NCI-H345 (cell line): ENCODE measurements at places on chromosomes 5 and 9.
A peak's percentile ranks its signal among the peaks of the same experiment; 100 is the strongest.

- DNase-seq = no peak
These were observed 220.8 kb upstream of the SLC24A2 start for GRCh38 chr9:20009606-20010005.

- DNase-seq = no peak
These were observed 231.7 kb downstream of the SYK start for GRCh38 chr9:91033270-91033669.

DNA sequence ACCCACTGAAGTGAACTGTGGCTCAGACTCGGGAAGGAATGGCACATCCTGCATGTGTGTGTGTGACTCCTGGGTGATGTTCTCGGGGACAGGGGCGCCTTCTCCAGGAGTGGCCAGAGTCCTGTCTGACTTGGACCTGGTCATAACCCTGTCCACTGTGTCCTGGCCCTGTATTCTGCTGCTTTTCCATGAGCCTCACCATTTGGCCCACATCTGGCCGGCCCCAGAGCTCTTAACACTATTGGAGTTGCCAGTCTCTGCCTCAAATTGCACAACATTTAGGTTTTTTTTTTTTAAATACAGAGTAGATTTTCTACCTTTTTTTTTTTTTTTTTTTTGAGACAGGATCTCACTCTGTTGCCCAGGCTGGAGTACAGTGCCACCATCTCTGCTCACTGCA is 278.3 kb upstream of the TUT7 start:
- no peak for DNase-seq

GRCh38 chr5:113236536-113237288 is 198.1 kb downstream of the TSSK1B start:
- DNase-seq = no peak

DNA sequence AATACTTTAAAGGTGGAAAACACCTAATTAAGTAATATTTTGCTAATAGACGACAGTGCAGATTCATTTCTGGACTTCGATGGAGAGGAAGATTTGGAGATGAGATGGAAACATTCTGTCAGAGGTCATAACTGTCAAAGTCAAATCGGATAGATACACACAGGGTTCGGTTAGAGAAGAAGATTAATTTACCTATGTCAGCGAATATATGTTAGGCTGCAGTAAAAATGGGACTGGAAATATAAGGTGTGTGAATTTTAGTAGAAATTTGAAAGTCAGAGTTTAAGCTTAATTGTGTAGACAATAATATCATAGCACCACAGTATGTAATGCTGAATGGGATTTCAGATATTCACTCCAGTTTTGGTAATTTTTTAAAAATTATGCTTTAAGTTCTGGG is 1020.3 kb upstream of the ACO1 start:
- no peak for DNase-seq

- DNase-seq = no peak
These were observed 901.7 kb downstream of the TLE1 start for GRCh38 chr9:80787636-80788035.

GRCh38 chr5:180090769-180091546 is 19.4 kb upstream of the RNF130 start:
- peak; percentile 32 for DNase-seq

DNA sequence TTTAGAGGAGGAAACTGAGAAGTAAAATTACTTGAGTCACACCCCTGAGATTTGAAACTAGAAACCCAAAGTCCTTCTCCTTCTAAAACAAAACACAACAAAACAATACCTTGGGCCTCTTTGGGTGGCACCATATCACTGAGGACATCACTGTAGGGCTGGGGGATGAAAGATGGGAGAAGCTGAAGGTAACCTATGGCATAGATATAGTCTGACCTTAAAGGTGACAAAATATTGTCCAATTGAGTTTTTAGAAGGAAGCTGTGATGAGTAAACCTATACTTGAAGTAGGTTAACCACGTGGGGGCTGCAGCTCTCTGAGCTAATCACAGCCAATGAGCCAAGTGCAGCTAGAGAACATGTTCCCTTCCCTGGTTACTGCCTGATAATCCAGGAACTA is 167.4 kb upstream of the CD180 start:
- DNase-seq = no peak

GRCh38 chr5:15492545-15492944 is 7.4 kb upstream of the FBXL7 start:
- no peak for DNase-seq

GRCh38 chr9:87119328-87119881 is 172.1 kb upstream of the GAS1 start:
- DNase-seq = no peak

DNA sequence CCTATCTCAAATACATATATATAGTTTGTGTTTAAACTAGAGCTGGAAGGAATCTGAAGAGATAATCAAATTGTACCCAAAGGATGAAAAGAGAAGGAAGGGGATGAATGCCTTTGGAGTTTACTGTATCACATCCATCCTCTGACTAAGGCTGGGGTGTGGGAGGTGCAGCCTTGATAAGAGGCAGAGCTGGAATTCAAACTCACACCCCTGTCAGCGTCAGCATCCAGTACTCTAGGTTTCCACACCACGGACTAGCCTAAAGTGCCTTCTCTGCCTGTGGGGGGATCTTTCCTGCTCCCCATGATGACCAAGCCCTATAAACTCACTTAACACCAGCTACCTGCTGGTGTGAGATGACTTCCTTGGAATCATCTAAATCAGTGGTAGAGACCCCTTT is 48.1 kb downstream of the EPB41L4B start:
- DNase-seq = no peak

DNA sequence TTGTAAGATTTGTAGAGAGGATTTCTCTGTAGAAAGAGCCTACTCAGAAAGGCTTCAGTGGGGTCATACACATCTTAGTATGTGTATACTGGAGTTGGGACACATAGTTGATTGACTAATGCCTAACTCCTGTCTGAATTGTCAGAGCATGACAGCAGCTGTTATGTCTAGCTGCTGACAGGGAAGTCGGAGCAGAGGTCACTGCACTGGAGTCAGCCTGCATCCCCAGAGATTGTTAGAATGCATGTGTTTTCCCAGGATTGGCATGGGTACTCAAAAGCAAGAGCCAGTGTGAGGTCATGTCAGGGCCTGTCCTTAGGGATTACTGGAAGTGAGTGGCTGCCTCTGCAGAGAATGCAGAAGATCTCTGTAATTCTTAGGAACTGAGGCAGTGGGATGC is 82.7 kb downstream of the ITGA1 start:
- DNase-seq = no peak

GRCh38 chr9:114930056-114930812 is at the start of gene TNFSF8:
Gene TNFSF8 (minus strand): TSS chr9:114930591. CDS start chr9:114930303, 288 bp downstream.
- DNase-seq = no peak

GRCh38 chr9:69020301-69021145 is 6.6 kb upstream of the PRKACG start:
- no peak for DNase-seq

DNA sequence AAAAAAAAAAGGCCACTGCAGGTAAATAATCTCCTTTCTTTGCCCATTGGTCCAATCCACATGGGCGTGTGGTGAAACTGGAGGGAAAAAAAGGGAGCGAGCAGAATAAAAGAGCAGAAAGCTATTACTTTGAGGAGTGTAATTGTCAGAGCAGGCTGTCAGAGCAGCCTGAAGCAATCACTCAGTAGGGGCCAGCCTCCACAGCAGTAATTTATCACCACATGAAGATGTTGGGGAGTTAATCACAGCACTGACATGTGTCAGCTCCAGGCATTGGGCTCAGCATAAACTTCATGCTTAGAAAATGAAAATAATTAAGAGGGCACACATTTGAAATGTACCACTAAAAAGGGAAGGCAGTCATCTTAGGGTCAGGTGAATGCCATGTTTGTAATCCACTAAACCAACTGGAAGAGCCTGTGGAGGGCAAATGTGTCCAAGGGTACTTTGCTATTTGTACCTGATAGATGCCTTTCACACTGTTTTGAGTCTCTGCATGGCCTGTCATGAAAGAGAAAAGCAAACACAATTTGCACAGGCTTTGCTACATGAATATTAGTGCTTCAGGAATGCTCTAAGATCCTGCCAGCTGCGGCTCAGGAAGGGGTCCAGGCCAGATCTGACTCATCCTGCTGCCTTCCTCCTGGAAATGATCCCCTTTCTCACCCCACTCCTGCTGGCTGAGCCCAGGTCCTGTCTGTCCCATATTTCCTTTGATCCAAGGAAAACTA is 2.9 kb upstream of the PTGER4 start:
- DNase-seq = peak; percentile 16

GRCh38 chr9:14051419-14051818 is 262.5 kb downstream of the NFIB start:
- no peak for DNase-seq

DNA sequence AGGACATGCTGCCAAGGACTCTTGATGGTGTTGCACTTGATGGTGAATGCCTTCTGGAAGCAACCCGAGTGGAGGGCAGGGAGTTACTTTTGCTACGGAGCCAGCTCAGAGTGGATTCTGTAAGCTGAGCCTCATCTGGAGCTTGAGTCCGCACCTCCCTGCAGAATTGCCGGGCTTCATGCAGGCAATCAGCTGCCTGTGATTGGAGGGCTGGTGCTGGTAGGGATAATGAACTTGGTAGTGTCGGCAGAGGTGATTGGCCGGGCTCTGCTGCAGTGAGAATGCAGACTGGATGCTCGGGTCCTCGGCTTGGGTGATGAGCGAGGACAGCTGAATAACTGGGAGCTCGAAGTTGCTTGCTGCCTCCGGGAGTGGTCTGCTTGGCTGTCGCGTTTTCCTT is 23.1 kb downstream of the SLC25A25 start:
- no peak for DNase-seq

GRCh38 chr9:128034821-128035652 is 32.1 kb downstream of the NAIF1 start:
- DNase-seq = peak; percentile 88

DNA sequence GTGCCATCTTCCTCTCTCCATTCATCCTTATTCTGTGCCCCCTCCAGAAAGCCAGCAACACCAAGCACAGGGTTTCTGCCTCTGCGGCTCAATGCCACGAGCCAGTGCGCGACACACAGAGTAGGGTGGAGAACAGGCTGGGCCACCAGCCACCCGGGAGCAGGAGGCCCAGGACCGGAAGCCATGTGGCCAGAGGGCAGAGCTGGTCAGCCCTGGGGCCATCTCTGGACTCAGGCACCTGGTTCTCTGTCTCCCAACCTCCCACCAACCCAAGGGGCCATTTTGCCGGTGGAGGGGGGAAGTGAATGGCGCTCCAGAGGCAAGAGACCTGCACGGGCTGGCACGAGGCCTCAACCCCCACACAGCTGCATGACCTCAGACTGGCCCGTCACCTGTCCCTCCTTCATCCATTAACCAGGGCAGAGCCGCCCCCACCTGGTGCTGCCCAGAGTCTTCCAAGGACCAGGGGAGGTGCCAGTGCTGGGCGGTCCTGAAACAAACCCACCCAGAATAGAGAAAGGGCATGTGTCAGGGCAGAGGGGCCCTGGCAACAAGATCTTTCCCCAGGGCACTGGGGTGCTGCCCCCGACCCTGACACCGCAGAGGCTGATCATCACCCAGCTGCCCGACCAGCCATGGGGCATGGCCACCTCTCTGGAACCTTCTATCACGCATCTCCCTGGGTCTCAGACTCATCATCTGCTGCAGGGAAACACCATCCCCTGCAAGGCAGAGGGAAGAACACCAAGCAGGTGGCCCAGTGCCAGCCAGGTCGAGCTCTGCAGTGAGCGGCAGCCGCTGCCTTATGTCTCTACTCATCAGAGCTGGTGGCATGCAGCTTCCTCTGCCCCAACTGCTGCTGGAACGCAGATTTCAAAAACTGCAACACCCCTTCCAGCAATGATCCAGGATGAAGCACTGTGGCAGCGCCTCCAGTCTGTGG is 11.9 kb downstream of the VAV2 start:
- no peak for DNase-seq

GRCh38 chr5:2357309-2357708 is 394.2 kb downstream of the IRX2 start:
- no peak for DNase-seq

- peak; percentile 78 for DNase-seq
These were observed 18.4 kb downstream of the LSM11 start for GRCh38 chr5:157761690-157762621.

- no peak for DNase-seq
These were observed 23.0 kb downstream of the RFX3 start for GRCh38 chr9:3502560-3503398.

GRCh38 chr5:14416621-14417275 is 164.8 kb upstream of the OTULINL start:
- no peak for DNase-seq

- no peak for DNase-seq
These were observed 50.0 kb downstream of the DAPK1 start for GRCh38 chr9:87547671-87548081.

DNA sequence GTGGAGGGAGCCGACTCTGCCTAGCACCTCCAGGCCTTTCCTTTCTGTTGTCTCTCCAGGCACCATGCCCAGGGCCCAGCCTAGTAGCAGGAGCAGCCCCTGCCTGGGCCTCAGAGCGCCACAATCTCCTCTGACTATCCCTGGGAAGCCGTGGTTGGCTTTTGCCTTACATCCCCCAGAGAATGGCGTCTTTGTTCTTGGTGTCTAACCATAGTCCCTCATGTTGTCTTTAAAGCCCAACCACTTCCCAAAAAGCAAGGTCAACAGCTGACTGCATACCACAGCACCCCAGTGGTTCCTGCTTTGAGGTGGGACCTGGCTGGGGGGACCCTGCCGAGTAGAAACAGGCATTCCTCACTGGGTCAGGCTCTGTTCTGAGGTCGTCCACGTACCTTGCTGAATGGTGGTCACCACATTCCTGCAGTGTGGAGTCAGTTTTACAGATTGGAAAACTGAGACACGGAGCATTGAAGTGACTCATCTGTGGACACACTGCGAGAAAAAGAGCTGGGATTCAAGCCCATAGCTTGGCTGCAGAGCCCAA is 13.7 kb upstream of the CERCAM start:
- DNase-seq = no peak

- DNase-seq = no peak
These were observed 277.4 kb downstream of the TLE1 start for GRCh38 chr9:81411961-81412360.

DNA sequence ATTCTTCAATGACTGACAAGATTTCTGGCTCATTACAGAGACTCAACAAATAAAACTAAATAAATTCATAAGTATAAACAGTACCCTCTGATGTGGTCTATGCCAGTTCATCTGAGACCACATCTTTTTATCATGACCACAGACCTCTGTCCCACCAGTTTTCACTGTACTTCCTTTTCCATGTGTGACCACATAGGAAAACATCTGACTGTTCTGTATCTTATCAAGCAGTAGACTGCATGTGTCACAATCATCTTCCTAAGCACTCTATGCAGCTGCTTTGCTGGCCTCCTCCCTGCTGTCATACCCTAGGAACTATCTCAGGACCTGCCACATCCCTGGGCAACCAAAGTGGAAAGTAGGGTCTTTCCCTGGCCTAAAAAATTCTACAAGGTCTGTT is 205.0 kb upstream of the ZNF462 start:
- no peak for DNase-seq

- DNase-seq = no peak
These were observed 23.3 kb upstream of the ZSWIM6 start for GRCh38 chr5:61308712-61309111.

DNA sequence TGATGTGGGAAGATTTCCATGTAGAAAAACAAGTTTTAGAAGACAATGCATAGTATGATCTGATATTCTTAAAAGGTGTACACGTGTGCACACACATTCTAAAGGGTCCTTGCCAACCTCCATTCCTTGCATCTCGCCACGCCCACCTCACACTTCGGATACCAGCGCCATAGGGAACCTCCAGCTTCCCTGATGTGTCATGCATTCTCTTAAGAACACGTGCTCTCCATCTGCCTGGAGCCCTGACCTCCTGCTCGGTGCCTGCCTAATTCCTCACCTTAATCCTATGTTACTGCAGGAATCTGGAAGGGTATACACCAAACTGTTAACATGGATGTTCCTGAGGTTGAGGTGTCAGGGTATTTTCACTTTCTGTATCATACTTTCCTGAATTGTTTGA is 63.1 kb downstream of the PTCD2 start:
- no peak for DNase-seq
